Stimulated activated CD4-positive, alpha-beta T cell treated with anti-CD3 and anti-CD28 coated beads, Interleukin-12 subunit alpha, Interleukin-12 subunit beta, amount 100 ng/mL, for 24 hours (primary cell): ENCODE measurements at places on chromosomes 4 and X.

- no peak for DNase-seq
Measured at GRCh38 chr4:100657187-100657586, 139.4 kb upstream of the EMCN start.

- DNase-seq: no peak
Measured at GRCh38 chr4:183396227-183396637, 48.2 kb upstream of the CDKN2AIP start.

- no peak for DNase-seq
Measured at GRCh38 chr4:149645790-149646189, 169.9 kb downstream of the IQCM start.

DNA sequence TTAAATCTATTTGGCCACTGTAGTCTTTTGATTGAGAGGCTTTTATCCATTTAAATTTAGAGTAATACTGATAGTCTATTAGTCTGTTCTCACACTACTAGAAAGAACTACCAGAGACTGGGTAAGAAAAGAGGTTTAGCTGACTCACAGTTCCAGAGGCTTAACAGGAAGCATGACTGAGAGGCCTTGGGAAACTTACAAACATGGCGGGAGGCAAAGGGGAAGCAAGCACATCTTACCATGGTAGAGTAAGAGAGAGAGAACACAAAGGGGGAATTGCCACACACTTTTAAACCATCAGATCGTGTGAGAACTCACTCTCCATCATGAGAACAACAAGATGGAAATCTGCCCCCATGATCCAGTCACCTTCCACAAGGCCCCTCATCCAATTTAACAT is 410.9 kb downstream of the PDGFC start:
- no peak for DNase-seq

DNA sequence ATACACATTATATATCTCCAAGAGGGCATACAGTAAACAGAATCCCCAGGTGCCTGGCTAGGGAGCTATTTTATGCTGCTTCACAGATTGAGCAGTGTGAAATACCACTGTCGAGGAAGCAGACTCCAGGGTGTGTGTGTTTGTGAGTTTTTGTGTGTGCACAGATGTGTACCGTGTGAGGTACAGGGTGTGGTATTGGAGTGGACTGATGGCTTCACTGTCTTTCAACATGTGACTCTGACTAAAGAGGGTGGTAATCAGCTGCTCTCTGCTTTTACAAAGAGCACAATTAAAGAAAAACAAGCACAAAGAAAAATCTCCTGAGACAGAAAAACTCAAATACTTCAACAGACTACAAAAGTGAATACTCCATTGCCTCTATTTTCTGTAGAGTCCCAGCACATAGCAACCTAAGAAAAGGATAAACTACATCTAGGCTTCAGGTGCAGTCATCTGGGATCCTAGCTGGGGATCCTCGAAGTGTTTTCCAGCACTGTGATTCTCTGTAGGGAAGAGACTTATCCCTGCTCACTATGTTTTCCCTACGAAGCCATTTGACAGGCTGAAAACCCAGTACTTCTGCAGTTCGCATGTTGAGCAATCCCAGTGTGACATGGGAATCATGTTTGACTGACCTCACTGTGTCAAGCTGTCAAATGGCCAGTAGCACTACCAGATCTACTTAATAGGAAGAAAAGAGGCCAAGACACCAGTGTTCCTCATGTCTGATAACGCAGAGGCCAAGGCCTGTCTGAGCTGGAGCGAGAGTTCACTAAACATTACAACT is 100.3 kb downstream of the CDS1 start:
- no peak for DNase-seq

GRCh38 chr4:151678048-151678872 is 82.5 kb downstream of the GATB start:
- no peak for DNase-seq

DNA sequence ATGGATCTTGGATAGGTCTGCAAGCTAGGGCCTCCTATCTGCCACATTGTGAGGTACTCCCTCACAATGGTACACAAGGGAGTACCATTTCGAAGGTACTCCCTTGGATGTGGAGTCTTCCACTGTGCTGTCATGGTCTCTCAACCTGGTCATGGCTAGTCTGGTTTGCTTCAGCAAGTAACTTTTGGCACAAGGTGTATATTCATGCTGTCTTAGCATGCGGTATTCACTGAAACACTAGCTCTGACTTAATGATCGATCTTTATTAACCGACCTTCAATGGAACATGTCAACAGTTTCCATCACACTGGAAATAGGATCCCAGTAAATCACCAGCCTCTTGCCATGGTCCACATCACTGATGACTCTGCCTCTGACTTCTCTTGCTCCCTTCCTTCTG is 77.5 kb upstream of the HS3ST1 start:
- DNase-seq: no peak

- DNase-seq: no peak
Measured at GRCh38 chrX:85561231-85561630, 181.8 kb upstream of the POF1B start.

GRCh38 chrX:111003118-111003517 is 92.9 kb upstream of the PAK3 start:
- DNase-seq: no peak

DNA sequence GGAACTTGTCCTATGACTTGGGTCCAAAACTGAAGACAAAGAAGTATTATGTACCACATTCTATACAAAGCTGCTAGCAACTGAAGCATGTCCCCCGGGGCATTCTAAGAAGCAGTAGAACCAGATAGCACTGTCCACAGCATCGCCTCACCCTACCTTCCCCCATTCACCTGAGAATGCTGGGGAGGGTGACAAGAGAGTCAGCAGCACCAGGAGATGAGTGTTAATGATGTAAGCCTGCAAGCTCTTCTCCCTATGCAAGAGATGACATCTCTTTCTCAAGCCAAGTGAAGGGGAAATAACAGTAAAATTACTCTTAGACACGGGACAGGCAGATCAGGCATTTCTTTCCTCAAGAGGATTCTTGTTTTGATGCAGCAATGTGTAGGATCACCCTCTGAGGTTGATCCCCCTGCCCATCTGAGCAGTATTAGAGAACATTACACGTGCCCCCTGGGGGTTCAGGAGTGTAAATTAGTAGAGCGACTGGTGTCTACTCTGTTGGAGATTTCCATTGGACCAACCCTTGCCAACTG is 13.9 kb upstream of the TLR1 start:
- DNase-seq: no peak

DNA sequence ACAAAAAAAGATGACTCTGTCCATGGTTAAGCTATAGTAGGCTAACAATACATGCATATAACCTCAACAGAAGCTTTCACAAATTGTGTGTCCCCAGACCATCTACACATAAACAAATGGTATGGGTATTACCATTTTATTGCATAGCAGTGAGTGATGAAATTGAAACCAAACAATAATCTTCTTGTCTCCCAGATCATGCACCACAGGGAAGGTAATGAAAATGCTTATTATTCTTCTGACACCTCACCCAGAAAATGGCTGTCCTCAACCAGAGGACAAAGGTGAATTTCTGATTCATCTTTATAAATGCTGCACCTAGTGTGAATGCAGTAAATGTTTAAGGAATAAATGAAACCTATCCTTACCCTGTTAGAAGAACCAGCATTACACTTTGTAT is 8.0 kb downstream of the PRSS12 start:
- no peak for DNase-seq

DNA sequence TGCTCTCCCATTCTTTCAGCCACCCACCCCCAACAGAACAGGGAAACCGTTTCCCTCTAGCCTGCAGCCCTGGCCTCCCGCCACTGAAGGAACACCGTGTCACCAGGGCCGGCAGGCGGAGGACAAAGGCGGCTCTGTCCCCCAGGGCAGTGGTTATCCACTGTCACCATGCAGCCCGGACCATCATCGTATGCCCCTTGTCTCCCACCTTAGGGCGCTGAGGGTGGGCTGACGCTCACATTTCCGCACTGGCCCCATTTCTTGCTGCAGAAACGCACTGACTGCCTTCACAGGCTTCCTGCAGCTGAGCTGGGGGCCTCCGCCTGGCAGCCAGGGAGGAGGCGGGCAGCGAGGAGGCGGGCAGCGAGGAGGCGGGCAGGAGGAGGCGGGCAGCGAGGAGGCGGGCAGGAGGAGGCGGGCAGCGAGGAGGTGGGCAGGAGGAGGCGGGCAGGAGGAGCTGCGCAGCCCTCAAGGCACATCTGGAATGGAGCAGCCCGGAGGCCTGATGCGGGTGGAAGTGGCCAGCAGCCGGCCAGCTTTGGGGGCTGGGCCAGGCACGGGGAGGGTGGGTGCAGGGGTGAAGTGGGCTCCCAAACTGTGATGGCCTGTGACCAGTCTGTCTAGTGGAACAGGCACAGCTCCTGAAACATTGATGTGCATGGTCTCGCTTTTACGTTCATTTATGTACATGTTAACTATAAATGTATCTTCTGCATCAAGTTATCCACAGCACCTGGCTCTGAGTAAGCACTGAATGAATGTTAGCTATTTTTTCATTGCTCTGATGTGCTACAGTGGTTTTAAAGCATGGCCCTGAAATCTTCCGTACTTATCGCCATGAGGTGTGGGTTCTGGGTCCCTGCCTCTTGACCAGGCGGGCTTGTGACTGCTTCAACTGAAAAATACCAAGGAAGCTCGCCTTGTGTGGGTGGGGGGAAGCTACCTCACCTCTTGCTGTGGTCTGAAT is 20.6 kb upstream of the KIAA0232 start:
- no peak for DNase-seq

GRCh38 chrX:72117636-72118210 is 14.0 kb downstream of the RTL5 start:
- DNase-seq: no peak

DNA sequence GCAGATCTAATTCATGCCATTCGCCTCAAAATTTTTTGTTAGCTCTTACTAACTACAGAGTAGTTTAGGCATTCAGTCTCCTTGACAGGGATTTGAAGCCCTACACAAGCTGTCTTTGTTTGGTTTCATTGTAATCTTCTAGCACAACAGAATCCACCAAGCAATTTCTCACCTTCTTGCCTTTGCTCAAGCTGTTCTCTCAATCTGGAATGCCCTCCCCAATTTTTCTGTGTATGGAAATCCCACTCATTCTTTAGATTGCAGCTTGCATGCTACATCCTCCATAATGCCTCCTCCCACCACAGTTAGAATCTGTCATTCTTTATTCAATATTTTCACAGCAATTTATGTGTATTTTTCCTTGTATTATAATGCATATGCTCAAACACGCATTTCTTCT is 63.7 kb downstream of the C4orf51 start:
- DNase-seq: no peak

GRCh38 chrX:136125106-136125505 is 22.2 kb upstream of the FHL1 start:
- no peak for DNase-seq

DNA sequence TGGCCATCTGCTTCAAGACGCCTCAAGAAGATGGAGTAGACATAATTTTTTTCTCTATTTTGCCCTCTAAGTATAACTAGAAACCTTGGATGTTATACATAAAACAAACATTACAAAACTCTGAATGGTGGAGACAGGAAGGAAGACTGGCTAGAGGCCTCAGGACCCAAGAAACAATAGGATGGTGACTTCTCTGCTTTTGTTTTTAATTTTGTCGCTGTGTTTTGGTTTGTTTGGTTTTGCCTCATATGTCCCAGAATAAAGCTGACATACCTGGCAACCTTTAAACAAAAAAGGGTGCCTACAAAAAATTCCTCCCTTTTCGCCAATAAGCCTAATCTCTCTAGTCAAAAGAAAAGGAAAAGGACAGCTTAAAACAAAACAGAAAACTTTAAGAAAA is 109.1 kb downstream of the PPP4R3C start:
- no peak for DNase-seq

DNA sequence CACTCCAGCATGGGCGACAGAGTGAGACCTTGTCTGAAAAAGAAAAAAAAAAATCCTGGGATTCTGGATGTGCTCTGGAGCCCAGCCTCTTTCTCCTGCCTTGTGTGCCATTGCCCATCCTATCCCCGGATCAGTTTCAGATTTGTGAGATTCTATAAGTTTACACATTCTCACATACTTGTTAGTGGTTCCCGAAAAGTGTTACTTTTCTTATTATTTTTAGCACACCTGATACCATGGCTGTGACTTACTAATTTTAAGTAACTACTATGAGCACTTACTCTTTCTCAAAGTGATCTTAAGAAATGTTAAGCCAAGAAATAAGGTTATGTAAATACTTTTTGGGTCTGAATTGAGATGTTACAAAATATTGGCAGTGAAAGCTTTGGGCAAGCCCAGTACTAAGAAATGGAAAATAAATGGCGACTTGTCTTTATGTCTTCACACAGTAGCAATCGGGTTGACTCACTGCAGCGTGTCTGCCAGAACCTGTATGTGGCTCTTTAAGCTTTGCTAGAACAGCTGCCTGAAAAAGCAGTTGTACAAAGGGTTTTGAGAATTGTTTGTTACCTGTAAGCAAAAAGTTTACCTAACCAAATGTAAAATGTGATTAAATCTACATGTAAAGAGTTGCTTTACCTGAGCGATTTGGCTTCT is 118.7 kb downstream of the KLHL8 start:
- no peak for DNase-seq

GRCh38 chrX:1483843-1484637 is 31.3 kb upstream of the ASMTL start:
- no peak for DNase-seq

DNA sequence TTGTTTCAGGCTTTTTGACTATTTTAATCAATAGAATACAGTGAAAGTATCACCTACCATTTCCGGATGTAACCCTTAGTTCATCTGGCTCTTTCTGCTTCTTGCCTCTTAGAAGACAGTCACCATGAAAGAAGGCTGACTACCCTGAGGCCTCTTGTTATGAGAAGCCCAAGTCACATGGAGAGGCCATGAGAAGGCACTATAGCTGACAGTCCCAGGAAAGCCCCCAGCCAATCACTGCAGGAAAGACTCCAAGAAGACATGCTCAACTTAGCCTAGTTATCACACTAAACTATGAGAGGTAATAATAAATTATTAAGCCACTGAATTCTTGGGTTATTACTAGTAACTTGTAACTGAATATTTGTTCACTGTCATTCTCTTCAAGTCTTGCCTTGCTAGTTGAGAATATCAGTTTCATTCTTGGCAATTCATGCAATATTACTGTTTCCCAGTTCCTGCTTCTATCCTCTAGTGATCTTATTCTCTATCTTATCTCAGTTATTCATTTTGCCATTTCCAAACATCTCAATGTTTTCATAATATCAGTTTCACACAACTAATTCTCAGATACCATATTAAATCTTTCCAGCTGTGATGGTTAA is 57.1 kb upstream of the GUCY1A1 start:
- no peak for DNase-seq

- DNase-seq: no peak
Measured at GRCh38 chrX:19403696-19404095, 60.0 kb downstream of the PDHA1 start.

DNA sequence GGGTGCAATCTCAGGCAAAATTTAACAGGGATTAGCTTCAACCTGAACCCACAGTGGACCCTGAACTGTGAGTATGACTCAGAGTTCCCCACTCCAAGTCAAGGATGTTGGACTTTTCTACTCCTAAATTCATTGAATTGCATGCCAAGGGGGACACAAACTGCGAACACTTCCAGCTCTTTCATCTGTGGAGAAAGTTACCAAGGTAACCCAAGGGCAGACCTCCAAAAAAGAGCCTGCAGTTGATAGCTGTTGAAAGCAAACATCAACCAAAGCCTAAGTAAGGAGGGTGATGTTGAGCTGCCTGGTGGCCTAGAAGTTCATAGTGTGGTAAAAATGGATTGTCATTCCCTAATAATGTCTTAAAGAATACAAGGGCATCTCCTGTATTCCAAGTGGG is 1242.9 kb downstream of the C4orf33 start:
- no peak for DNase-seq
